Breast epithelium (tissue), 4 donors: ENCODE measurements at places on chromosomes 11 and 22. TPM values are rescaled to one million over a fixed set of nuclear protein-coding genes. Genes with fewer than 3 reads are reported as not detected.

DNA sequence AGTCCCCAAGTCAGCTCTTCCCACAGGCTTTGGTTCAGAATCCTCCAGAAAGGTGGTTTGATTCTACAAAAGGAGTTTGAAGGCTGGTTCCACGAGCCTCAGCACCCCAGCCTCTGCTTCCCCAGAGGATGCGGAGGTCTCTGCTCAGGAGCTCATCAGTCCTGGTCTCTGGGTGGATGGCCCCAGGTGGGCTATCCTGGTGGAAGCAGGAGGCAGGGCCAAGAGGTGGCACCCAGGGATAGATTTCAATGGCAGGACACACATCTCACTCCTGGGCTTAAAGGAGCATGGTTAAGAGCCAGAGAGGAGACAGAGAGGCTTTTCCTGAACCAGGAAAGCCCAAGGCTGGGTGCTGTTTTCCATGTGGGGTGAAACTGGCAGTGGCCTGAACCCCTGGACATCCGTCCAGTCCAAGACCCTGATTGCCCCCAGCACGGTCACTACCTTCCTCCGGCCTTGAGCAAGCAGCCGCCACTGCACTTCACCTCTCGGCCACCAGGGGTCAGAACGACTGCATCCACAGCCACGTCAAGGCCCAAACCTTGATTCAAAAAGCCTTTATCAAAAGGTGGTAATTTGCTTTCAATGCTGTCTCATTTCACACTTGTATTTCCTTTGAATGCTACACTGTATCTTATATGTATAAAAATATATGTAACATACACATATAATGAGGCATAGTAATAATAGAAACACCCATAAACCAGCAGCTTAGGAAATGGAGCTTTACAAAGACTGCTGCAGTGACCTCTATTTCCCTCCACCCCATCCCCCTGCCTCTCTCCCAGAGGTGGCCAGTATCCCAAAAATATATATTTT is 19.3 kb upstream of the FXYD2 start:
- no peaks in the 10 kb centered on the region for H3K27me3 ChIP-seq
- no peaks in the 10 kb centered on the region for H3K36me3 ChIP-seq

- H3K4me1 ChIP-seq: no peaks in the 10 kb centered on the region
- H3K27ac ChIP-seq: no peak overlapping the region
- DNase-seq: no peak
- no peaks in the 10 kb centered on the region for H3K27me3 ChIP-seq
- no peak overlapping the region for H3K4me3 ChIP-seq
Measured at GRCh38 chr11:105449100-105449734, 160.7 kb upstream of the GRIA4 start.

GRCh38 chr22:37163575-37164504 is 14.1 kb upstream of the IL2RB start:
- no peaks in the 10 kb centered on the region for H3K27me3 ChIP-seq
- no peaks in the 10 kb centered on the region for H3K4me1 ChIP-seq
- H3K36me3 ChIP-seq: no peaks in the 10 kb centered on the region
- H3K27ac ChIP-seq: no peak overlapping the region

DNA sequence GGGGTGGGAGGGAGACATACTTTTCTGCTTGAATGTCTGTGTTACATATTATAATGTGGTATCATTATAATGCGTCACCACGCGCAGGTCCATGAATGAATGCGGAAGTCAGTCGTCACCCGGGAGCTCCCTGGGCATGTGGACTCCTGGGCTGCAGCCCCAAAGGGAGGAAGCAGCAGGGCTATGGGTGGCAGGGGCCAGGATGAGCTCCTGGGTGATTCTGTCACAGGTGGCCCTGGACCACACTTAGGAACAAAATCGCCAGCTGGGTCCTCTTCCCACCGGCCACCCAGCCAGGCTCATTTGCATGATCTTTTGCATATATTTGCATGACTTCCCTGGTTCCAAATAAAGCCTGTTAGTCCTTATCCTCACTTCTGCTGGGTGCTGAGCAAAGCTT is 51.2 kb downstream of the KCNJ4 start:
- H3K27ac ChIP-seq: no peak overlapping the region
- no peaks in the 10 kb centered on the region for H3K4me1 ChIP-seq
- DNase-seq: peak; percentile 16
- no peak overlapping the region for H3K4me3 ChIP-seq

GRCh38 chr11:129804012-129804411 is 11.6 kb upstream of the TMEM45B start:
- no peak overlapping the region for H3K27ac ChIP-seq
- H3K27me3 ChIP-seq: no peaks in the 10 kb centered on the region
- DNase-seq: no peak
- no peaks in the 10 kb centered on the region for H3K36me3 ChIP-seq

DNA sequence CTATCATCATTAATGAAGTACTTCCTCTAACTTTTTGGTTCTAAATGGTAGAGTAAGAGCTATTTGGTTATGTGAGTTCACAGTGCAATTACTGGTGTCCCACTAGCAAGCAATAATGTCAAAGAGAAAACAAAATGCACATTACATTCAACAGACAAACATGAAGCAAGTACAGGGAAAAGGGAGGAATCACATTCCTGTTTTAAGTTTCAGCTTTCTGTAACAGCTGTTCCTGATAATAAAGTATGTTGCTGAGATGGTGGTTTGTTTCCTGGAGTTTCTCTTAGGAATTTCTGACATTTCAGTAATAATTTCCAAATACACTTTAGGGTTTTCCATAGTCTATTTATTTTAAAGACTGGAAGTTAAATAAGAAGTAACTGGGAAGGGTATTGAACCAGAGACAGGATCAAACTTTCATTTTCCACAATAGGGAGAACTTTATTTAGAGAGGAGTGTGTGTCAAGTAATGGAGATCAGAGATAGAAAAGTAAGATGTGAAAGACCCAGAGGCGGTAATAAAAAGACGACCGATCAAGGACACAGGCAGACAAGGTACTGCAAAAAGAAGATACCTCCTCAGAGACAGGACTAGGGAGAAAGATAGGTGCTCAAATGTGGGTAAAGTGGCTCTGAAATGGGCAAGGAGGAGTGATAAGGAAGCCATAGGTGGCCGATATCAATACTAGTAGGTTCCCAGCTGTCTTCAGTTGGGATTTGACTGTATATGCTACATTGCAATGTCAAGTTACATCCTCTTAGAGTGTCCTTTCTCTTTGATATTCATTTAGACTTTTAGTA is 20.8 kb upstream of the CLNS1A start:
- no peak for DNase-seq
- no peak overlapping the region for H3K4me3 ChIP-seq
- H3K36me3 ChIP-seq: no peaks in the 10 kb centered on the region
- H3K27me3 ChIP-seq: no peaks in the 10 kb centered on the region

DNA sequence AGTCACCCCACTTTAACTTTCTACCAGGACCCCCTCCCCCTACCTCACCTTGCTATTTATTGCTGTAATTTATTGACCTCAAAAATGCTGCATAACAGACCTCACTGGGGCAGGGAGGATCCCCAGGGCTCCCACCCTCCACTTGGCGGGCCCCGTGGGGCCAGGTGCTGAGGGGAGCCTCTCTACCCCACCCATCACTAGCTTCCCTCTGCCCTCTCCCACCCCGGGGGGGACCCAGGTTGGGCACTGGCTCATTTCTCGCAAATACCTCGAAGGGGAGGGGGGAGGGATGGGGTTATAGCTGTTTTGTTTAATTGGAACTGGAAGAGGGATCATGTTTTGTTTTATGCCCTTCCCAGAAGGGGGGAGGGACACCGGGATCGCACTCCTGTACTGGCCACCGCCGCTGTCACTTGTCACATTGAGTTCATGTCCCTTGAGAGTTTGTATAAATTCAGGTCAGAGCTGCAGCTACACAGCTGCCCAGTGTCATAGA is 16.3 kb upstream of the TMEM191C start:
- no peaks in the 10 kb centered on the region for H3K27me3 ChIP-seq
- H3K4me1 ChIP-seq: no peaks in the 10 kb centered on the region
- no peak overlapping the region for H3K4me3 ChIP-seq
- H3K27ac ChIP-seq: no peak overlapping the region
- peaks cover 9% of the 10 kb centered on the region for H3K36me3 ChIP-seq

DNA sequence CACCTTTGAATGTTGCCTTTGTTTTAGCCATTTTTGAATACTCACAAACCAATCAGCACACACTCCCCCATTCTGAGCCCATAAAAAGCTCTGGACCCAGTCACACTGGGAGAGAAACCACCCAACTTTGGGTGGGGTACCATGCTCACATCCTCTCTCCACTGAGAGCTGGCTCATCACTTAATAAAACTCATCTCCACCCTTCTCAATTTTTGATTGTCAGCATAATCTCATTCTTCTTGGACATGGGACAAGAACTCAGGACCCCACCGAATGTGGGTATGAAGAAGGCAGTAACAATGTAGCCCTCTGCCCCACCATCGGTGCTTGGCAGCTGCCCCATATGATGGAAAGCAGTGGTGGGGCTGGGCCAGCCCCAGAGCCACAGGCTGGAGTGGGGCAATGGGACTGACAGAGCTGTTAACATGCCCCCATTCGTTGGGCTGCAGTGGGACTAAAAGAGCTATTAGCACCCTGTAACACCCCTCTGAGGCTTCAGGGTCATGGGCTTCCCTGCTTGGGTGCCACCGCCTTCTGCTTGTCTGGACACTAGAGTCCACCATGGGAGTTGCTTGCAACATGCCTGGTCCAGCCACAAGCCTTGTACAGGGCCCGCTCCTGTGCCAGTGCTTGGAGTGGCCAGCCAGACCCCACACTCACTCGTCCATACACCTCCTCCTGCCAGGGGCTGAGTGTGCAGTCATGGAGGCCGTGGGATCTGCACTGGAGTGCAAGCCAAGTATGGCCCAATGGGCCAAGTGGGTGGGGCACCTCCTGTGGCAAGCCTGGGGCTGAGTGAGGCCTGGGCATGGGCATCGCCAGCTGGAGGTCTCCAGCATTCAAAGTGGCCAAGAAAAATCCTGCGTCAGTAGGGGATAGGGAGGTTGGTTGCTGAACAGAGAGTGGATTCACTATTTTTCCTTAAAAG is 471.1 kb downstream of the TBC1D22A start:
- no peaks in the 10 kb centered on the region for H3K4me1 ChIP-seq
- H3K27me3 ChIP-seq: peaks cover 13% of the 10 kb centered on the region
- no peak overlapping the region for H3K27ac ChIP-seq
- DNase-seq: no peak

DNA sequence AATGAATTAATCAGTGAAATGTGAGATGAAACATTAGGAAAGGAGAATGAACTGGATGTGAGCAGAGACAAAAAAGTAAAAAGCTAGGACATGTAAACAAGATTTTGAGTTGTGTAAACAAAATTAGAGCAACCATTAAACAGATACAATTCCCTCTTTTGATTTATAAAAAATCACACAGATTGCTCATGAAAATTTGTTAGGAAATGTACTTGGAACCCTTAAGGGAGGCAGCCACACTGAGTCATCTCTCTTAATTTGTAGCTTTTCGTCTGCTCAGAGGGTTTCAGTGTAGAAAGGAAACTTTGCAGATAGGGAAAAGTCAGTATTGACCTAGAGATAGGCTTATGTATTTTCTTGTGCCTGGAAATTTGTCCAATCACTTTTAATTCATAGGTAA is 49.6 kb upstream of the ME3 start:
- no peaks in the 10 kb centered on the region for H3K27me3 ChIP-seq
- H3K27ac ChIP-seq: no peak overlapping the region
- no peak for DNase-seq
- no peaks in the 10 kb centered on the region for H3K36me3 ChIP-seq

GRCh38 chr22:23782252-23782651 is 4.5 kb upstream of the SMARCB1 start:
- H3K4me3 ChIP-seq: no peak overlapping the region
- DNase-seq: no peak
- H3K27ac ChIP-seq: no peak overlapping the region
- peaks cover 5% of the 10 kb centered on the region for H3K4me1 ChIP-seq

DNA sequence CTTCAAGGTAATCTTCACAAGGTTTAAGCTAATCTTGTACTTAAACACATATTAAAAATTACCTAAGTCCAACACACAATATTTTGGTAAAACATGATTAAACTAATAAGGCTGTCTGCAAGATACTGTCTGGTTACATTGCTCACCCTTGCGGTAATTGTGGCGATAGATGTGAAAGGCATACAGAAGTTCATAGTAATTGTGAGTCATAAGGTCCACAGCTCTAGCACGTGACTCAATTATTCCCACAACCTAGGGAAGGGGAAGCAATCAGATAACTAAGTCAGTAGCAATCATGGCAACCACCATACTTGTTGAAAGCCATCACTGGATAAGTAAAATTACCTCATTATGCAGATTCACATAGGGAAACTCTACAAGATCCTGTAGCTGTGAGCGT is 30.5 kb upstream of the FNBP4 start:
- DNase-seq: no peak
- H3K4me1 ChIP-seq: no peaks in the 10 kb centered on the region
- no peak overlapping the region for H3K4me3 ChIP-seq
- no peak overlapping the region for H3K27ac ChIP-seq
- peaks cover 7% of the 10 kb centered on the region for H3K36me3 ChIP-seq

DNA sequence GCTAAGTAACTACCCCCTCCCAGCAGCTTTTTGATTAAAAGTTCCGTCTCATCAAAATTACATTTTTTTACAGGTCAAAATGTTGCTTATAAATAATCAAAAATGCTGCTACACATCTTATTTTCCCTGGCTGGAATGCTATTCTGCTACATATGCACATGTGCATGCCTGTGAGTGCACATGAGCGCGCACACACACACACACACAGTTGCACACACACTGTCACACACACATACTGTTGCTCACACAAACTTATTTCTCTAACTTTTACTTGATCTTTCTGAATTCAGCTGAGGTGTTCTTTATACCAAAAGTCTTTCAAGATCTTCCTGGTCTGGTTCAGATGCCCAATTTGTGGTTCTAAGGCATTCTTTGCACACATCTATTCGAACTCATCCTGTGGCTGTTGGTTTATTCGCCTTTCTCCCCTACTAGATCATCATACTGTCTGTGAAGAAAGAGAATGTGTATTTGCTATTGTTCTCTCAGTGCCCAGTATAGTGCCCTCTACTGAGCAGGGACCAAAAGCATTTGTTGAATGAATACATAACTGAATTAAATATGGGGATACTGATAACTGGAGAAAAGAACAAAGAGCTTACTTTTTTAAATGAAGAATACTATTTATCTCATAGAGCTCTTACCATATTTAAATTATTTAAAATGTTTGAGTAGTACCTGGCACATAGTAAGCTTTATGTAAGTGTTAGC is 68.1 kb upstream of the CCDC179 start:
- DNase-seq: no peak
- no peaks in the 10 kb centered on the region for H3K4me1 ChIP-seq
- no peaks in the 10 kb centered on the region for H3K27me3 ChIP-seq
- H3K27ac ChIP-seq: no peak overlapping the region
- H3K36me3 ChIP-seq: no peaks in the 10 kb centered on the region

- H3K27ac ChIP-seq: no peak overlapping the region
- no peak overlapping the region for H3K4me3 ChIP-seq
- H3K36me3 ChIP-seq: no peaks in the 10 kb centered on the region
- H3K27me3 ChIP-seq: no peaks in the 10 kb centered on the region
- DNase-seq: peak; percentile 42
Measured at GRCh38 chr11:121391914-121392313, 60.2 kb upstream of the SORL1 start.

GRCh38 chr11:131601586-131601985 is 231.2 kb downstream of the NTM start:
- no peaks in the 10 kb centered on the region for H3K27me3 ChIP-seq
- DNase-seq: no peak

Gene EXT2
- 82.1 TPM for total RNA-seq

Gene PGA3
- total RNA-seq: 11.3 TPM

Gene RFPL3
- not detected for total RNA-seq

Gene CHST1
- total RNA-seq: 1.8 TPM

Gene CNIH2
- total RNA-seq: 0.48 TPM
